ENCODE measurements at places on chromosomes 6 and 20. TPM values are rescaled to one million over a fixed set of nuclear protein-coding genes. Genes with fewer than 3 reads are reported as not detected.

DNA sequence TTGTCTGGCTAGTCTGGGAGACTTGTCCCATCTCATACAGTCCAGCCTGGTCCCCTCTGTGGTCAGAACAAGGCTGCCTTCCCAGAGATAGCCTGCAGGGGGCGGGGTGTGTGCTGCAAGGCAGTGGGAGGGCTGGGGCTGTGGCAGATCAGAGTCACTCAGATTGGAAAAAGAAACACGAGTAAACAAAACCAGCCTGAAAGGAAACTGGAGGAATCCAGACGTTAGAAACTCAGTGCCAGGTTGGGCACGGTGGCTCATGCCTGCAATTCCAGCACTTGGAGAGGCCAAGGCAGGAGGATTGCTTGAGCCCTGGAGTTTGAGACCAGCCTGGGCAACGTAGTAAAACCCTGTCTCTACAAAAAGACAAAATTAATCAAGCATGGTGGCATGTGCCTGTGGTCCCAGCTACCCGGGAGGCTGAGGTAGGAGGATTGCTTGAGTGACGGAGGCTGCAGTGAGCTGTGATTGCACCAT, 20.2 kb downstream of the LEMD2 start:
- DNase-seq: peak; percentile 82

CAGE1 gene
- not detected for total RNA-seq

DNA sequence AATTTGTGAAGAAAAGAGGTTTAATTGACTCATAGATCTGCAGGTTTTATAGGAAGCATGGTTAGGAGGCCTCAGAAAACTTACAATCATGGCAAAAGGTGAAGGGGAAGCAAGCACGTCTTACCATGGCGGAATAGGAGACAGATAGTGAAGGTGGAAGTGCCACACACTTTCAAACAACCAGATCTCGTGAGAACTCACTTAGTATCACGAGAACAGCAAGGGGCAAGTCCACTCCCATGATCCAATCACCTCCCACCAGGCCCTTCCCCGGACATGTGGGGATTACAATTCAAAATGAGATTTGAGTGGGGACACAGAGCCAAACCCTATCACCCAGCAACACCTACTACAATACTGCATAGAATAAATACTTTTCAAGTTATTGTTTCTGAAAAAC, 7.3 kb upstream of the HEBP2 start:
- DNase-seq: no peak

GRCh38 chr6:143061597-143062385, 1.1 kb downstream of the AIG1 start:
- no peak for DNase-seq

- no peak for DNase-seq
Observed at GRCh38 chr6:145372671-145373151, 362.6 kb downstream of the EPM2A start.

Measured in psoas muscle (tissue), 8 donors.